Naive thymus-derived CD4-positive, alpha-beta T cell (primary cell): ENCODE measurements at places on chromosomes 11 and 22.
A peak's percentile ranks its signal among the peaks of the same experiment; 100 is the strongest.

- no peak for DNase-seq
Measured at GRCh38 chr22:49347376-49347775, 480.3 kb downstream of the BRD1 start.

DNA sequence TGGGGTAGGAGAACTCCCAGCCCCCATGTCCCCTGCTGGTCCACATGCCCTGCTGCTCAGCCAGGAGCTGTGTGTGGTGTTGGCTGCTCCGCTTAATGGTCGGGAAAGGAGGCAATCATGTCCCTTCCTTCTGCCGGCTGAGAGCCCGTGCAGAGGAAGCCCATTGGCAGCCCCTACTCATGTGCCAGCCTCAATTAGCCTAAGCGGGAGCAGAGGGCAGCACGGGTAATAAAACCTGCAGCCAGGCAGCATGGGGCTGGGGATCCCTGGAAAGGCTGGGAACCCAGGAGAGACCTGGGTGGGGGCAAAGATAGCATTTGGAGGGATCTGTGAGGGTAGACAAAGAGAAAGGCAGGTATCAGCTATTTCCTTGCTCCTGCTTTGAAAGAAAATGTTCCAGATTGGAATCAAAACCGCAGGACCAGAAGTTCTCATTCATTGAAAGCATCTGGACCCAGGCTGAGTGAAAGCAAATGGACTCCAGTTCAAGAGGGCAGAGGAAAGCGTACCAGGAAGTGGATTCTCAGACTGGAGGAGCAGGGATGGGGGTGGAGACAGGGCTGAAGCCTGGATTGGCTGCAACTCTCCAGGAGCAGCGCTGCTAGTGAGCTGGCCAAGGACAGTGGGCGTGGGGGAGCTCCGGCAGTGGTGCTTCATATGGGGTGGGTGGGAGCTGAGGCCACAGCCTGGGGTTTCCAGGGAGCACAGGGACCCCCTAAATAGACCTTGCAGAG, 103.4 kb upstream of the NECTIN1 start:
- no peak for DNase-seq

DNA sequence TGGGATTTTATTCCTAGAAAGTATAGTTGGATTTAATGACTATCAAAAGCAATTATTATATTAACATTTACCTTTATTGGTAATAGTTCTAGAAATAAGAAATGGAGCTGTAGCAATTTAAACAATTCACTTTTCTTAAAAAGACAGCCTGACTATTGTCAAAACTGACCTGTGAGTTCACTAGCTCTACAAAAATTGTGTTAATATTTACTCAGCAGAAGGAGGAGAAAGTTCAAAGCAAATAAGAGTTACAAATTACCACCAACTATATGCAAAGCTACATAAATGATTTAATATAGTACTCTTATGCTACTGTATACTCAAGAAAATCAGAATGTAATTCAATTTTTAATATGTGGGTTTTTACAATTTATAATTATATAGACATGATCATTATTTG, 310.0 kb downstream of the DCDC1 start:
- DNase-seq = no peak

- no peak for DNase-seq
Measured at GRCh38 chr11:87180742-87181141, 143.0 kb downstream of the TMEM135 start.

DNA sequence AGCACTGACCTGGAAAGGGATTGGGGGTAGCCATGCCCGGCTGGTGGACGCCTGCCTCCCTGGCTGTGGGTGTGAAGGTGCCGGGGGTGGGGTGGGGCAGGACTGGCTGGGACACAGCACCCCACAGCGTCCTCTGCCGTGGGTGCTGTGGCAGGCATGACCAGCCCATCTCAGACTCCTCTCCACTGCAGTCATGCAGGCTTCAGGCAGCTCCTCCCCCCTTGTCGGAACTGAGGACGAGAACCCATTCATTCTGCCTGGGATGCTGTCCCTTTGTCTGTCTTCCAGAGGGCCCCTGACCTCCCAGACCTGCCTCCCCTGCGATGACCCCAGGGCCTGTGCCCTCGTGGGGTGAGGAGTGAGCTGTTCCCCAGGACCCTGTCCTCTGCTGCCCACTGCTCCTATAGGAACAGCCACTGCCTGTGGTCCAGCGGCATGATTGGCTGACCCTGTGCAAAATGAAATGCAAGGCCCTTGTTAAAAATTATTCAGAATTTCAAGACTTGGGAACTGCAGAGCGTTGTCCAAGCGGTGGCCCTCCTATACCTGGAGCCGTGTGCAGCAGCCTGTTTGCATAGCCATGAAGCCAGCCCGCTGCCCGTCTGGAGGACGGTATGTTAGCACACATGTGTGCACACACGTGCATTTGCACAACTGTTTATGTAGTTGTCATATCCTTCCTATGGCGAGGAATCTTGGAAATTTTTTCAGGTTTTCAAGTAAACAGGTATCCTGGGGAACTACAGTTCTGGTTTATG, 1122.3 kb downstream of the BRD1 start:
- DNase-seq = no peak

DNA sequence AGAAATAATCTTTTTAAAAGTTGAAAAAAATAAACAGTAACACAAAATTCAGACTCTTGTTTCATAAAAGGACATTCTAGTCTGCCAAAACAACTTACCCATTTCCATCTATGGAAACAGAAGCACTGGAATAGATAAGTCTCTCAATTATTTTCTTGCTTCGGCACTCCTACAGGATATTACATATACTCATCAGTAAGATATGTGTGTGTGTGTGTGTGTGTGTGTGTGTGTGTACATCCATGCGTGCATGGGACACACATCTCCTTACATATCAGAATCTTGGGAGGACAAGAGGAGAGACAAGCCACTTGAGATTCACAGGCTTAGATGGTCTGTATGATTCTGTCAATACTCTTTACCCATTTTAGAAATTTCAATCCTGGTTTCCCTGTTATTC, 144.6 kb downstream of the ATG16L2 start:
- DNase-seq = no peak

GRCh38 chr22:37589636-37590035, 9.7 kb upstream of the LGALS2 start:
- DNase-seq = no peak

- no peak for DNase-seq
Measured at GRCh38 chr11:95456714-95457491, 225.9 kb upstream of the SESN3 start.

DNA sequence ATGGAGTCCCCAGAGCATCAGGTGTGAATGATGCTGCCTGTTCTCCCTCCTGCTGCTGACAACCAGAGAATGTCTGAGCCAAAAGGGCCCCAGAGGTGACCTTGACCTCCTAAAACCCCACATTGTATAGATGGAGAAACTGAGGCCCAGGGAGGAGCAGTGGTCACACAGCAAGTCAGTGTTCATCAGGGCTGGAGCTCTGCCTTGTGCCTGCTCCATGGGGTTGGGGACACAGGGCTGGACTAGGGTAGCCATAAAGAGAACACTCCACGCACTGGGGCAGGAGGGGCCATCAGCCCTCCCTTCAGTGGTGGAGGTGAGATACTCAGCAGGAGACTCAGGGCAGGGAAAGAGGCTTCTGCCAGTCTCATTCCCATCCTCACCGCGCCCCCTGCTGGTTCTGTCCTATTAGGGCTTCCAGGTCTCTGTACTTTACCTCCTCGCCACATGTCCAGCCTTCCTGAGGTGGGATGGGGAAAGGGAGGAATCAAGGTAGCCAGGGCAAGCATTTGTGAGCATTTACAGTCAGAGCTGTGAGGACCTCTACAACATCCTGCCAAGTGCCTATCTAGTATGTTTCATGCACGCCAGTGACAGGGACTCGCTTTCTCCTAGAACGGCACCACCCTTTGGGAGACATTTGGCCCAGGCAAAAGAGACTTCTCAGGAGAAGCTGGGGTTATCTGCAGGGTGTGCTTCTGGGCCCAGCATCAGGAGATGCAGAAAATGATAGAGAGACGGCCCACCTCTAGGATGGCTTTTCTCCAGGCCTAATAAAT, 43.2 kb downstream of the NEU3 start:
- peak; percentile 31 for DNase-seq

DNA sequence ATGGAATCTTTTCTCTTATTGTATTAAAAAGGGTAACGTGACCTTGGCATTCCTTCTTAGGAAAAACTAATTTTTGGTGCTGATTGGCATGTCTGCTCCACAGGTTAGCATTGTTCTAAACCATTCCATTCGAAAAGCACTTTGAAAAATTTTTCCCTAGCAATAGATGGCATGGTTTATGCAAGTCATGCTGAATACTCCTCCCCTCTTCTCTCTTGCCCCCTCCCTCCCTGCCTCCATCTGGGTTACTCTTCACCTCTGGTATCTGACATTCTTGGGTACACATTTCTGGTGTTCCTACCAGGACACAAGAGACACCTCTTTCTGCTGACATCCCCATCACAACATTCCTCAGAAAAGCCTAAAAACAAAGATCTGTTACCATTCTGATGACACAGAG, 1.5 kb upstream of the SLC22A25 start:
- no peak for DNase-seq

- no peak for DNase-seq
Measured at GRCh38 chr11:81070948-81071347, 1630.1 kb upstream of the TENM4 start.

- DNase-seq = no peak
Measured at GRCh38 chr11:126823274-126823673, 177.3 kb downstream of the KIRREL3 start.

DNA sequence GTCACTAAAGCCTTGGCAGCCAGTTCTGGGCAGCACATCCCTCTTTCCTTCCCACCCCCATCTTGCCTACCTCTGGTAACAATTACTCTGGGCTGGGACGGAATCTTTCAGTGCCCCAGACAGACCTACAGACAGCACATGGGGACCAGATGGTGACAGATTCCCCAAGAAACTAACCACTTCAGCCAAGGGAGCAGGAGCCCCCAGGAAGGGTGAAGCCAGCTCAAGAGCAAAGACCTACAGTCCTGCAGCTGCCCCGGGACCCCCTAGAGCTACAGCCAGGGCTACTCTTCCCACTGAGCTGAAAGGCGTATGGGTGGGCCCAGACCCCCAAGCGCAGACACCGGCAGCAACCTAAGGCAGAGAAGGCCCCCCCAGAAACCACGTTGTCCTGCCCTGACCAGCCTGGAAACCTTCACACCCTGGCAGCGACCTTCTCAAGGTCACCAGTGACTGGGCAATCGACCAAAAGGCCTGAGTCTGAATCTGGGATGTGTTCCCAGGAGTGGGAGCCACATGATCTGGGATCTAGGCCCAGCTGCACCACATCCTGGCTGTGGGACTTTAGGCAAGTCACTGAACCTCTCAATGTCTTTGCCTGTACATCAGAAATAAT, 65.8 kb downstream of the LRRC32 start:
- no peak for DNase-seq

DNA sequence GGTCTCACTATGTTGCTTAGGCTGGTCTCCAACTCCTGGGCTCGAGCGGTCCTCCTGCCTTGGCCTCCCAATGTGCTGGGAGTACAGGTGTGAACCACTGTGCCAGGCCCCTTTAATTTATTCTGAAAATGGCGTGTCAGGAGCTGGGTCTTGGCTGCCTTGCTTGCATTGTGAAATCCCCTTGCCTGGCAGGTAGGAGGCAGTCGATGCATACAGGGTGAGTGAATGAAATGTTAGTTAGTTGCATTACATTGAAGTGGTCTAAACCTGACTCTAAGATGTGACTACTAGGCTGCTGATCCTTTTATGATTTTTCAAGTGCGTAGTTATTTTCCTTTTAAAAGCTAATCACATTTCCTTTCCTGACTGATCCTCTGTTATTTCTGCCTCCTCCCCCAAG, 42.9 kb downstream of the PARVB start:
- no peak for DNase-seq

DNA sequence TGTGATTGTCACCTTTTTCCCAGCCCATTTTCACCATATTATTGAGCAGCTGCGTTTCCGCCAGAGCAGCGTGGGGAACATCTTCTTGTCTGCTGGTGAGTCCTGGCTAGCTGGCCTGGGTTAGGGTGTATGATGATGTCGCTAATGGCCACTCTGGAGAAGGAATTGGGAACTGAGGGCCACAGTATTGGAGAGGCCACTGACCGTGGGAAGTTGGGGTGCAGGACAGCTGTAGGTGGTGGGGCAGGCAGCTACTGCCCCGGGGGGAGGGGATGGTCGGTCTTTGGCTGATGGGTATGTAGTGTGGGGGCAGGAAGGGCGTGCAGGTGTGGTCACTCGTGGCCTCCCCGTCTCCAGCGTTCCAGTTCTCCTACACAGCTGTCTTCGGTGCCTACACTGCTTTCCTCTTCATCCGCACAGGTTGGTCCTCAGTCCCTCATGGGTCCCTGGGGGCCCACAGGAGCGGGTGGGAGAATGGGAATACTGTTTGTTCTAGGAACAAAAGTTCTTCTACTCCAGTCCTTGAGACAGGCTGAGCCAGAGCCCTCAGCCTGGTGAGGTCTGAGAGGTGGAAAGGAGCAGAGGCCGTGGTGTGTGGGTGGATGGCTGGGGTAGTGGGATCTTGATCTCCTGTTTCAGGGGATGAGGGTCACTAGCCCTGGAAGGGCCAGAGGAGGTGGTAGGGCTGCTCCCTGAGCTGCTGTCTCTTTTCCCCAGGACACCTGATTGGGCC, 2.1 kb downstream of the RCE1 start:
- DNase-seq = no peak

- DNase-seq = no peak
Measured at GRCh38 chr11:76025068-76025467, 181.2 kb downstream of the WNT11 start.

DNA sequence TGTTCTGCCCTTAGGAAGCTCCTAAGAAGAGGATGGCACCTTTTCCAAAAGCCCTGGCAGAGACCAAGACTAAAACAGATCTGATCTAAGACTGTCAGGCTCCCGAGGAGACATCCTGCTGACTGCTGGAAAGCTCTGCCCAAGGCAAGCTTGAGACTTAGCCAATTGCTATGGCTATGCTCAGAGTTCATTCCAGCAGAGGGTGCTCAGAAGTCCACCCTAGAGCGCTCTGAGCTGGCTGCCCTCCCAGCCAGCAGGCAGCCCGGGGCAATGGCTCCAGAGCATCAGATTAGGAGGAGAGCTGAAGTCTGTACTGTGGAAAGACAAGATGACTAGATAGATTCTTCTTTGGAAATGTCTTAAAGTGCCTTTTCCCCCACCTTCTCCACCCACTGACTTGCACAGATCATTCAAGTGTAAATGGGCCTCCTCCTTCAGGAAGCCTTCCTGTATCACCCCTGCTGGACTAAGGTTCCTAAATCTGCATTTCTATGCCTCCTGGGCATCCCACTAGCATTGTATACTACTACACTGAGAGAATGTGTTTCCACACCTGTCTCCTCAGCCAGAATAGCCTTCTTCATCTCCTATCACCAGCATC, 23.4 kb downstream of the LRRC55 start:
- no peak for DNase-seq

DNA sequence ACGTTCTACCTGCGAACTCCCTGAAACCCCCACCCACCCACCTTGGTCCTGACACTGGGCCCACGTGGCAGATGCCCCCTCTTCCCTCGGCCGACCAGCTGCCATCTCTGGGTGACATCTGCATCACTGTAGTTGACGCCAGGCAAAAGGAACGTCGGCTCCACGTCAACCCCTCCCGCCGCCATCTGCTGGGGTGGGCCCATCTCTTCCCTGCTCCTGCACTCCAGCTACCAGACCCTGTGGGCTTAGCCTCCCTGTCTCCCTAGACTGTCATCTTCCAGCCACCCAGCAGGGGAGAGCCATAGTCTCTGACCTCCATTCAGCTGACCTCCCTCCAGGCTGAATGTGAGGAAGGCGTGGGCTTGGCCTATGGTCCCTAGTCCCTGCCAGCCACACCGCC, 21.4 kb downstream of the CHID1 start:
- no peak for DNase-seq
